ENCODE measurements at places on chromosomes 7 and 10.

DNA sequence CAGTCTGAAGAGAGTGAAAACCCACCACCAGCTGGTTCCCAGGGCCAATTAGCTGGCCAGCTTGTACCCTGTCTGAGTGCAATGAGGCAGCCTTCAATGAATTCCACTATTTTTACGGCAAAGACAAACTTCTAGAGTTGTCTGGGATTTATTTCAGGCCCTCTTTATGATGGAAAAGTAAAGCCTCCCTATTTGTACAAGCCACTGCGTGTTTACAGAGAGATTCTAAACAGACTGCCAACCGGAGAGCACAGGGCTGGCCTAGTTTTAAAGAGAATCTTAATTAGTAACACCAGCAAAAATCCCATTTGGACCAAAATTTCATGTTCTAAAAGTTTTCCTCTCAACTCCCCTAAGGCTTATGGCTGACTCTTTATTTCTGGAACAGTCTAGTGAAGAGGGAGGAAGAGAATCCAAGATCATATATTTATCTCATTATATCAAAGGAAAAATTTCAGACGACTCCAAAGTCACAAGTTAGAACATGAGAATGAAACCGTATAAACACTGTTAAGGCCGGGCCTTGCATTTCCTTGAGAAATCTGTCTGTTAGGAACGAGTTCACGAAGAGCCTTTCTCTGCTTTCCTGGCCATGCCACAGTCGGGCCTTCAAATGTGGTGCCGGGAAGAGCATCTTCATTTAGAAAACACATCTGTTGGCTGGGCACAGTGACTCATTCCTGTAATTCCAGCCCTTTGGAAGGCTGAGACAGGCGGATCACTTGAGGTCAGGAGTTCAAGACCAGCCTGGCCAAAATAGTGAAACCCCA is 724.6 kb upstream of the NRP1 start:
- DNase-seq, result no peak

- DNase-seq, result no peak
These were observed 29.3 kb upstream of the TTYH3 start for GRCh38 chr7:2602406-2603043.

- no peak for DNase-seq
These were observed 22.3 kb downstream of the KLHDC10 start for GRCh38 chr7:130092598-130092997.

DNA sequence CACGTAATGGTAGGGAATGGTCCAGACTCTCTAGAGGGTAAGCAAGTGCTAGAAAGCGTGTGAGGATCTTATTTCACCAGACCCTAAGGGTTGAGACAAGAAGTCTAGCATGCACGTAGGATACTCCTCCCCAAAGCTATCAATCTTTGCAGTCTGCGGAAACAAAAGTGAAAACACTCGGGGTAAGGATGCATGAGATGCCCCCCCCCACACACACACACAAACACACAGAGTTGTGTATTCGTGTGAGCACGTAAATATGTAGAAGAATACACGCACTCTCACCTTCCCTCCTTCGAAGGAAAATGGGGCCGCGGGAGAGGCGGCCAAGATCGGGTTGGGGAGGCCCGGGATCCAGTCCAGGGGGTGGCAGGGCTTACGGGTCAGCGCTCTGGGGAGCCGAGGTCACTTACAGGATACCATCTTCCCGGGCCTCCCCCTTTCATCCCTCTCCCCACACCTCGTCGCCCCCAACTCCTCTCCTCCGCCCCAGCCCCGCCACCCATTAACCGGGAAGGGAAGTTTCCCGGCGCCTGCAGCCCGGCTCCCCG is 455 bp downstream of the CUL2 start:
- no peak for DNase-seq

DNA sequence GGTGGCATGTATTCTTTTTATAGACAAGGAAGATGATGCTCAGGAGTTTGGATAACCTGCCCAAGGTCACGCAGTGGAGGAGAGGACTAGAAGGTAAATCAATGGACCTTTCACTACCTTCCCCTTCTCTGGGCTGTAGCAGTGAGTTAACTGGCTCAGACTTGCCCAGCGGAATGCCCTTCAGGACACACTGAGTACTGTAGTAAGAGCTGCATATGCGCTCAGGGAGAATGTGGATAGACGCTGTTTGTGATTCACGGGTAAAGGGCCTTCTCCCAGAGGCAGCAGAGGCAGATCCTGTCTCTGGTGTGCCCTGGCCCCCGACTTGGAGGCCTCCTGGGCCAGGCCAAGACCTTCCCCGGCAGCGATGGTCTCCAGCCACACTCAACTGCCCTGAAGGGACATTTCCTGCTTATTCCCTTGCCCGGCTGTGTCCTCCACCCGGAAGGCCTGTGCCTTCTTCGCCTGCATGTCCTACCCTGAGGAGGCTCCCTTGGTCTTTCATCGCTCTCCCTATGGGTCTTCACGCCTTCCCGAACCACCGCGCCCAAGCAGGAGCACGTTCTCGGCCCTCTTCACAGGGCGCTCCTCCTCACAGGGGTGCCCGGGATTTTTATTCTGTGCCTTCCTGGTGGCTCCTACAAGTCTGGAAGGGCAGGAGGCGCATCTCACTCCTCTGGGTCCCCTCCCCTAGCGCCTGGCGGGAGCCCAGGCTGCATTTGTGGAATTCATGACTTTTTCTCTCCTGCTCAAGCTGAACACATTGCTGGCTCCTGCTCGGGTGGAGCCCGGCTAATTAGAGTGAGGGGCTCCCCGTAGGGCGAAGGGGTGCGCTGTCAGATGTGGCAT is 1.8 kb upstream of the IKZF1 start:
- no peak for DNase-seq

DNA sequence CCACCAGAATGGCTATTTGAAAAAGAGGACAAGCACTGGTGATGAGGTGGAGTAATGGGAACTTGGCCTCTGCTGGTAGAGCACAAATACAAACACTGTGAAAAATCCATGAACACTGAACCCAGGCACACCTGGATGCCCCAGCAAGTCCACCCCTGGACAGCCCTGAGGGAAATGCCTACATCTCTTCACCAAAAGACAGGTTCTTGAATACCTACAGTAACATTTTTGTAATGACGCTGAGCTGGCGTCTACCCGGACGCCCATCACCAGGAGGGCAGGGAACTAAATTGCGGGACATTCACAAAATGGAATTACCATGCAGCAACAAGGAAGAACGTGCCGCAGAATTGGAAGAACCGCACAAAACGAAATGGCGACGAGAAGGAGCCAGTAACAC is 70.5 kb downstream of the GNA12 start:
- DNase-seq, result no peak

DNA sequence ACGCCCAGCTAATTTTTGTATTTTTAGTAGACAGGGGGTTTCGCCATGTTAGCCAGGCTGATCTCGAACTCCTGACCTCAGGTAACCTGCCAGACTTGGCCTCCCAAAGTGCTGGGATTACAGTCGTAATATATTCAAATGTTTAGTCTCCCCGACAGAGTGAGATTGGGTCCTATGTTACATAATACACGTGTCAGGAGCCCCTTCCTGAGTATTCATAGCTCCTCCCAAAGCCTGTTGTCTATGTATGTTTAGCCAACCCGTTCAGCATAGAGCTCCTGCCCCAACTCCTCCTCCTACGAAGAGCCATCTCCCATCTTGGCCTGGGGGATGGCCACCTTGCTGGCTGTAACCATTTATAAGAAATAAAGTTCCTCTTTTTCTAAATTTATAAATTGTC is 2.7 kb upstream of the PPP2R2D start:
- no peak for DNase-seq

DNA sequence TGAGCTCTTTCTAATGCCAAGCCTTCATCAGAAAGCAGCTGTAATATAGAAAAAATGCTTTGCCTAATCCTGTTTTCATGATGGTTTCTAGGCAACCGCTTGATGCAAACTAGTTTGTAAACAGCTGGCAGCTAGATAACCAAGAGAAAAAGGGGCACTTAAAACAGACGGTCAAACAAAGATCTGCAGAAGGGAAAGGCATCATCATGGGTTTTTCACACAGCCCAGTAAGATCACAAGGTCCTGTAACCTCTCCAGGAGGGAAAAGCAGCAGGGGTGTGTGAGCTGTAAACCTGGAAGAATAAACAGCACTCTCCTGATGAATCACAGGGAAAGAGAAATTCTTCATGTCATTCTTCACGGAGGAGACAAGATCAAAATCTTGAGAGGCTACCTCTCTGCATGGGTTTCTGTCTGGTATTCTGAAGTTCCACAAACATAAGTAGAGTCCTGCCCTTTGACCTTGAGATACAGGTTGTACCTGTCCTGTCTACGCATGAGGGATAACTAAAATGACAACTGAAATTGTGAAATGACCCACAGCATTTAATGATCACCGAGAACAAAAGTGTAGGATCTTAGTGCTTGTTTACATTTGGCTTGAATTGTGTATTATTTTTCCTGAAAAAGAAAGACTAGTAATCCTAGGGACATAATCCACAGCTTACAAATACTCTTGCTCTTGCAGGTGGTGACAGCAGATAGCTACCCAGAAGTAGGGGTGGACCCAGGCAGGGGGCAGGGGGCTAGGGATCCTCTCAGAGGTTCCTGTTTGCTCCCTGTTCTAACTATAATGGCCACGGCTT is 48.0 kb downstream of the CREB3L2 start:
- DNase-seq, result no peak

Measured in naive thymus-derived CD8-positive, alpha-beta T cell (primary cell).